ENCODE measurements at places on chromosomes 16 and 17.

- DNase-seq: no peak
Observed at GRCh38 chr16:47734987-47735594, 274.0 kb downstream of the PHKB start.

DNA sequence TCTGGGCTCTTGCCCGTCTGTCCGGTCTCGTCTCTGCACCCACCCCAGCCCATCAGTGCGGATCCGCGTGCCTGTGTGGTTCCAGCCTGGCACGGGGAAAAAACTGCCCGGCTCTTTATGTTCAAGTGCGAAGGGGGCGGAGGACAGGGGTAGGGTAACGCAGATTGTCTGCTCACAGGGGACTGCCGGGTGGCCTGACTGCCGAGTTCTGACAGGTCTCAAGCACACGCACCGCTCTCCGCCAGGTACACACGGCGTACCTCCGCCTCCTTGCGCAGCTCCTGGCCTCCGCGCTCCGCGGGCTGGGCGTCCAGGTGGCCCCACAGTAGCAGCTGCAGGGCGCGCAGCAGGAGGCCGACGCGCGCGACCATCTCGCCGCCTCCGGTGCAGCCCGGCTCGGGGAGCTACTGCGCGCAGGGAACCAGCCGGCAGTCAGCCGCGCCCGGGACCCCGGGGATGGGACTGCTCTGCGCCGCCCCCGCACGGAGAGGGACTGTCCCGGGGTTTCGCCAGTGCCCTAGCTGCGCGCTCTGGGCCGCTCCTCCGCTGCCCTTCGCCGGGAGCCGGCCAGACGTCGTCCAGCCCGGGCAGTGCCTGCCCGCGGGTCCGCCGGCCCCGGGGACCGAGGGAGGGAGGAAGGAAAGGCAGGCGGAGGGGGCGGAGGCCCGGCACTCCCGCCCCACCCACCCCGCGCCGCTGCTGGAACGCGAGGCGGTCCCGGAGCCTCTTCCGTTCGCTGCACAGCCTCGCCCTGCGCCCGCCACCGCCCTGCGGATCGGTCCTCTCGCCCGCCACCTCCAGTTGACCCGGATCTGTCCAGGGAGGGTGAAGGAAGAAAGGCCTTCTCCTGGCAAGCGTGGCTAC, at the start of gene MMP28:
Gene MMP28, minus strand, starts transcription at position 635 of the 864 bp plus-strand sequence. Its CDS starts 264 bp downstream, at position 371.
- DNase-seq: no peak

GRCh38 chr16:2022723-2023091, 3.1 kb downstream of the NPW start:
- no peak for DNase-seq

- no peak for DNase-seq
Observed at GRCh38 chr17:79620207-79621038, 9.6 kb upstream of the RBFOX3 start.

- no peak for DNase-seq
Observed at GRCh38 chr17:49358641-49359247, 3.3 kb downstream of the ZNF652 start.

DNA sequence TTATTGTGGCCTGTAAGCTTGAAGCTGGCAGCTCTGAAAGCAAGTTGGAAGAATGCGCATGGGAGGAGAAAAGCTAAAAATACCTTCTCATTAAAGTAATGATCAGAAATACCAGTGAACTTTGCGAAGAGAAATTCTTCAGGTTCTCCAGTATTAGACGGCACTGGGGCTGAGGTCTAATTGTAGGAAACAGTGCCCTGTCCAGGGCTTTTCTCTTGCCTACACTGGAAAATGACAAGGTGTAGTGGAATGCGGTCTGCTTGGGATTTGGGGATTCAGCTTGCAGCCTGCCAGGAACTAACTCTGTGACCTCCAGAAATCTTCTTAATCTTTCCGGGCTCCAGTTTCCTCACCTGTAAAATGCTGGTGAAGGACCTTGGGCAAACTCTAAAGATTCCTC, 53.3 kb upstream of the KCNJ16 start:
- peak; percentile 30 for DNase-seq

GRCh38 chr17:13531721-13532120, 70.0 kb downstream of the HS3ST3A1 start:
- no peak for DNase-seq

DNA sequence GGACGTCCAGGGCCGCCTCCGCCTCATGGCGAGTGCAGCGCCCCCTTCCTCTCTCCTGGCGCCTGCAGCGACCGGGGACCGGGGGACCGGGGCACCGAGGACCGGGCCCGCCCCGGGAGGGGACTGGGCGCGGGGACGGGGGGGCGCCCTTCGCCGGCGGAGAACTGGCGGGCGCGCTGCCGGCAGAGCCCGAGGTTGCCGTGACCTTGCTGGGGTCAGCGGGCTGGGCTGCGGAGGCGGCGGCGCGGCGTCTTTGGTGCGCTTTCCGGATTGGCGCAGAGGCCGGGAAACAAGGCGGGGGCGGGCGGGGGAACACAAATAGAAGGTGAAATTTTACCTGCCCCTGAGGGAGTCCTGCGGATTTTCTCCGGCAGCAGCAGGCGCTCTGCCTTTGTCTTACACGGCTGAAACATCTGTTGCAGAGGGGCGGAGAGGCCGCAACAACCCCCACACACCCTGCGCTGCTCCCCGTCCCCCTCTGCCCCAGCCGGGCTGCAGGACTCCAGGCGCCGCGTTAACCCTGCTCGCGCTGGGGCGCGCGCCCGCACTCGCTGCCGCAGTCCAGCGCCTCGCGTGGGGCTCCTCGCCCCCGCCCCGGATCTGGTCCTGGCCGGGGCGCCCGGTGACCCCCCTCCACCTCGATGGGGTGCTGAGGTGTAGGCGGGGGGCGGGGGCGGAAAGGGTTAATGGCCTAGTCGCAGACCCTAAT, 53.5 kb downstream of the SREBF1 start:
- DNase-seq: no peak

- no peak for DNase-seq
Observed at GRCh38 chr16:72604375-72604774, 432.4 kb upstream of the PMFBP1 start.

GRCh38 chr17:44722254-44722653, 13.8 kb downstream of the DBF4B start:
- no peak for DNase-seq

DNA sequence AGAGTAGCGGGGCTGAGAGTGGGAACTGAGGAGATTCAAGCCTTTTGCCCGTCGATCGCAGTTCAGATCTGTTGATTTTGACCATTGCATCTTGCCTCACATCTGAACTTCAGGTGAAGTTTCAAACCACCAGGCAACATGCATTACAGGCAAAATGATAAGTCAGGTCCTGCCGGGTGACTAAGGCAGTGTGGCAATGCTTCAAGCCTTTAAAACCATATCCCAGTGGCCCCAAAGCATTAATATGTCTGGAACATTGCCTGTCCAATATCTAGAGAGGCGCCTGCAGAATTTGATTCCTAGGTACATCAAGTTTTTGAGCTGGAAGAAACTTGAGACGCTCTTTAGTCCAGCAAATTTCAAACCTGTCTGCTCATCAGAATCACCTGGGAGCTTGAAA, 502.8 kb downstream of the MAF start:
- peak; percentile 18 for DNase-seq

DNA sequence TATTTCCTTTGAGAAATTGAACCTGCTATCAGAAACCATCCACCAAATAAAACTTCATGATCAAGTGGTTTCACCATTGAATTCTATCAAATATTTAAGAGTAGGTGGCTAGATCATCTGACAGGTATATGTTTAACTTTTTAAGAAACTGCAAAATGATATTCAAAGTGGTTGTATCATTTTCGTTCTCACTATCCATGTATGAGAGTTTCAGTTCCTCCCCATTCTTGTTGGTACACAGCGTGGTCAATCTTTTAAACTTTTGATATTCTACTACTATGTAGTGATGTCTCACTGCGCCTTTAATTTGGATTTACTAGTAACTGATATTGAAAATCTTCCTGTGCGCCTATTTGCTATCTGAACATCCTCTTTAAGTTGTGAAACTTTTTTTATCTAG, 163.7 kb downstream of the CYB561 start:
- no peak for DNase-seq

- DNase-seq: no peak
Observed at GRCh38 chr16:74717367-74717766, 16.7 kb upstream of the MLKL start.

- DNase-seq: no peak
Observed at GRCh38 chr16:17078931-17079631, 391.7 kb downstream of the XYLT1 start.

DNA sequence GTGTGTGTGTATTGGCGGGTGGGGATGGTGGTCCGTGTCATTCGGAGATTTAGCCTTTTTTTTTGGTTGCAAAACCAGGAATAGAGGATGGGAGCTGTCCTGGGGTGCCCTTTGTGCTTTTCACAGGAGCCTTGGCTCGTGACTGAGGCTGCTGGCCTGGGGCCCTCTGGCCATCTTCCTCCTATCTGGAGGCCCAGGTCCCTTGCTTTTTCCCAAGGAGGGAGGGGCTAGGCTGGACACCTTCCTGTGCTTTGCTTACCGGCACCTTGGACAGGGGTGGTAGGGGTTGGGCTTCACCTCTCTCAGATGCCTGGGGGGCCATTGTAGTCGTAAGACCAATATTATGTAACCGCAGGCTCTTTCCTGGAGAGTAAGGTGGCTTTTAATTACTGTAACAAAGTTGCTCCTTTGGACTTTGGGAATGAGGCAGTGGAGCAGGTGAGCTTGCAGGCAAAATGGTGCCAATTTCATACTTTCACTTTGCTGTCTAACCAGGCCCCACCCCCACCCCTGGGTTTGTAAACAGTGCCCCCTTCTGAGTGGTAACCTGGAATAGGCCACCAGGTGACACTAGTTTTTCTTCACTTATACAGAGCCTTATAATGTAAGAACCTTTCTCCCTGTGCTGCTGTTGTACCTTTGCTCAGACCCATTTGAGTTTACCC, 1.2 kb downstream of the DYNLL2 start:
- peak; percentile 47 for DNase-seq

DNA sequence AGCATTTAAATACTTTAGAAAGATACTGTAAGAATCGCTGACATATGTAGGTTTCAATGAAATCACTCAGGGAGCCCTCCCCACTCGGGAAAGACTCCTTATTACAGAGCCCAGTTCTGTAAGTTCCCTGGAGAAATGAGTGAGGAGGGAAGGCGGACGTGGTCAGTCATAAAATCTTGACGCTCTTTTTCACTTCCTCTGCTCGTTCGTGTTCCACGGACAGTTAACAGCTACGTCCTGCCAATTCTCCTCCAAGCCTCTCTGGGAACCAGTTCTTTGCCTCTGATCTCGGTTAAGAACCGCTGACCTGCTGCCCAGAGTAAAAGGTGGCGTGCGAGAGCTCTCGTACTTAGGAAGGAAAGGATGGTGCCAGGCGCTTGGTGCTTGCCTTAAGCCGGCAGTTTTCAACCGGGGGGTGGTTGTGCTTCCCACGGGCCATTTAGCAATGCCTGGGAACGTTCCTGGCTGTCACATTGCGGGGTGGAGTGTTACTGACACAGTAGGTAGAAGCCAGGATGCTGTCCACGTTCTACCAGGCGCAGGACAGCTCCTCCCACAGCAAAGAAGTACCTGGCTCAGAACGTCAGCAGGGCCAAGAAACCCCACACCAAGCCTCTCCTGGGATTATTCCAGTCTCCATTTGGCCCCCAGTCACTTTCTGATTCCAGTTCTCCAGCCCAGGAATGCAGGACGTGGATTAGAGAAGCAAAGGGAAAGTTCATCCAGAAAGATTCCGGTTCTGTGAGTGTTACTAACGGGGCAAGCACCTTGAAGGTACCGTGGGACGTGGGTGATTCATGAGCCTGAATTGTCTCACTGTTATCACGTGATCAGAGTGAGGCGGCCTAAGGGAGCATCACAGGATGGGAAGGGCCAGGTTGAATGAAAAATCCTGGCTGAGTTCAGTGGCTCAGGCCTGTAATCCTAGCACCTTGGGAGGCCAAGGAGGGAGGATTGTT, 87.7 kb downstream of the MRM3 start:
- DNase-seq: peak; percentile 97

- DNase-seq: peak; percentile 49
Observed at GRCh38 chr17:47802341-47803022, 19.1 kb downstream of the OSBPL7 start.
